Lower lobe of right lung (tissue), 2 donors: ENCODE measurements at places on chromosomes 12 and 14. TPM values are rescaled to one million over a fixed set of nuclear protein-coding genes. Genes with fewer than 3 reads are reported as not detected.

The CACNA2D4 gene
- total RNA-seq, result 7.0 TPM

The FOXG1 gene
- total RNA-seq, result not detected

The DNAJC22 gene
- total RNA-seq, result 0.18 TPM

The PPP1R36 gene
- 0.97 TPM for total RNA-seq

The EPYC gene
- total RNA-seq, result not detected

The B4GALNT1 gene
- total RNA-seq, result 0.89 TPM

The PRMT5 gene
- 37.3 TPM for total RNA-seq

The PHC1 gene
- 38.8 TPM for total RNA-seq

The NT5DC3 gene
- 4.0 TPM for total RNA-seq
